ENCODE measurements at places on chromosomes 6 and 20.

DNA sequence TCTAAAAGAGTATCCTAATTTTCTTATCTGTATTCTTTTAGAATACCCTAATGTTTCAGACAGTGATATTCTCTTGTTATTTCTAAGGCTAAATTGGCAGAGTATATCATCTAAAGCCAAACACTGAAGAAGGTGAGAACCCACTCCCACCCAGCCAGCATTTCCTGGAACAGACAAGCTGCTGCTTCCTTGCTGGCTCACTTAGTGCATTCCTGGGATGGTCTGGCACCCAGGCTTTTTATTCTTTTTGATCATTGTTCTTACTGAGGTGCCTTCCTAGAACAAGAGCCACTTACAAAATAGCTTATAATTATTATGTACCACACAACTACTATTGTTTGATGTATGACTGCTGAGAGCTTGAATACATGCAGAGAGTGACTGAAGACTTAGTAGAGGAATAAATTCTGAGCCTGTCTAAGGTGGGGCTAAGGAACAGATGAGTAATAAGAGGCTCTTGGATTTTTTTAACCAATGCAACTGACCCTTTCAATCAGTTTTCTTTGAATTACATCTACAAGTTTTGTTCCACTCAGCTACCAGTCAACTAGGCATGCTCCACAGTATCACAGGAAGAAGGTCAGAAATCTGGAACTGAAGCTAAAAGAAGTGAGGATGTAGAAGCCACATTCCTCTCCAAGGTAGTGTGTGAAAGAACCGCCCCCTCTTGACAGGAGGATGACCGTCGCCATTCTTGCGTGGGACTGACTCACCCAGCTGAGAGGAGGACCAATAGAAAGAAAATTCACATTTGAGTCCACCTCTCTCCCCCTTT, 30.1 kb downstream of the PRPH2 start:
- DNase-seq = no peak

DNA sequence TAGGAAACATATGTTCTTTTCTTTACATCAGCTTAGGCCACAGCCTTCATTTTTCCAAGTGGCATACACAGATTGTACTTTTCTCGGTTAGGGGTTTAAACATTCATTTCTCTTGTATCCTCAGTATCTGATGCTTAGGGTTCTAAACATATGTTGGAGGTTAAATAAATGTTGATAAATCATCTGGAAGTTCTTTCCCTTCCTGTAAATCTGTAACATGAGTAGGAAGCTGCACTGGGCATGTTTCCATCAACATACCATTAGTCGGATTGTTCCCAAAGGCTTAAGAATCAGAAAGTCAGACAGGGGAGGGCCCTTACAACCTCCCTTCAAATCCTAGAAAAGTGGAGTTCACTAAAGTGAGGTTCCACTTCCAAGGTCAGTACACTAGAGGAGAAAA, 54.8 kb upstream of the BCLAF1 start:
- no peak for DNase-seq

DNA sequence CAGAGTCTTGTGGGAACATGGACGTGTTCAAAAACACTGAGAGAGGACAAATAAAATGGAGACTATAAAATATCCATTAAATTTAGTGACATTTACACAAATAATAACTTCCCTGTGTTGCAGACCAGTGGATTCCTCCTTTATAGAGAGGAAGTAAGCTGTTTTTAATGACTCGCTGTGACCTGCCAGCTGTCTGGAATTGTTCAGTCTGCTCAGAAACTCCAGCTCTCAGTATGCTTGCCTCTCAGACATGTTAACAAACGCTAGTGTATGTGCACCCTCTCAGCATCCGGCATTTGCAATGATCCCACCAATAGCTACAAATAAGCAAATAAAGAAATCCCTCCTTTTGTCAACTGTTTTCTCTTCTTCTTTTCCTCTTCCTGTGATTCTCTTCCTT, 158.0 kb upstream of the TCF21 start:
- DNase-seq = no peak

- DNase-seq = no peak
Measured at GRCh38 chr6:49299279-49299678, 163.8 kb downstream of the MMUT start.

DNA sequence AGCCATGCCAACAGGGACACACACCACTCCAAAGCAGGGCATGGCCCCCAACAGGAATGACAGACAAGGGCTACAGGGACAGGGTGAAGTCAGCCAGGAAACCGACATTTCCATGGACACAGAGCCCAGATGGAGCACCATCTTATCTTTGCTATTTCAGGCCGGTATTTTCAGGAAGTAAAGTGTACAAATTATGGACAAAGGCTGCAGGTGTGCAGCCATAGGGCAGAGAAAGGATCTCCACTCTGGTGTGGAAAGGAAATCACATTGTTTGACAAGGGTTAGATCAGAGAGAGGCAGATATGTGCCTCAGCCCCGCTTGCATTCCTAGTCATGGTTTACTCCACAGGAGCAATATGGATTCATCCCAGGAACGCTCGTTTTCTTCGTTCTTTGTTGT, 81.7 kb upstream of the SLC22A23 start:
- no peak for DNase-seq

- DNase-seq = no peak
Measured at GRCh38 chr20:36792422-36792821, 18.9 kb upstream of the DSN1 start.

DNA sequence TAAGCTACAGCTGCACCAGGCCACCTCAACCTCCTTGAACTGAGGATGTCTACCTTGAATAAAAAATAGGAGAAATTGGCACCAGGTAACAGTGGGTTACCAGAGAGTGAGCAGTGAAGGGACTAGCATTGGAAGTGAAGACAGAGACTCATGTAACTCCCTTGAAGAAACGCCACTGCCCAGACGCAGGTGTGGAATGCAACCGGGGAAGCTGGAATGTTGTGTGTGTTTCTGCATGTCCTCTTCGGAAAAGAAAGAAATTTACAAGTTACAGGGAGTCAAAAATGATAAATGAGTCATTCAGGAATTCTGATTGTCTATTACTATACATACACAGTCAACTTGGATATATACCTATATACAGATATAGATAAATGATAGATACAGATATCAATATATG, 514.7 kb upstream of the AGPAT4 start:
- no peak for DNase-seq

DNA sequence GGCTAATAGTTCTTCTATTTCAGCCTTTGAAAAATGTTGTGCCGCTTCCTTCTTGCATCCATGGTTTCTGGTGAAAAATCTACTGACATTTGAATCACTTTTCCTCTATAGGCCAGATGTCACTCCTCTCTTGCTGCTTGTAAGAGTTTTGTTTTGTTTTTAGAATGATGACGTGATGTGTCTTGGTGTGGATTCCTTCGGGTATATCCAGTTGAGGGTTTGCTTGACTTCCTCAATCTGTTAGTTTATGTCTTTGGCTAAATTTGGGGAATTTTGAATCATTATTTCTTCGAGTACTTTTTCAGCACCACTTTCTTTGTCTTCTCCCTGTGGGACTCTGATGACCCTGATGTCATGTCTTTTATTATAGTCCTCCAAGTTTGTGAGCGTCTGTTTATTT, 175.5 kb downstream of the MYLK4 start:
- DNase-seq = no peak

- DNase-seq = no peak
Measured at GRCh38 chr20:32442630-32443373, 84.7 kb downstream of the ASXL1 start.

DNA sequence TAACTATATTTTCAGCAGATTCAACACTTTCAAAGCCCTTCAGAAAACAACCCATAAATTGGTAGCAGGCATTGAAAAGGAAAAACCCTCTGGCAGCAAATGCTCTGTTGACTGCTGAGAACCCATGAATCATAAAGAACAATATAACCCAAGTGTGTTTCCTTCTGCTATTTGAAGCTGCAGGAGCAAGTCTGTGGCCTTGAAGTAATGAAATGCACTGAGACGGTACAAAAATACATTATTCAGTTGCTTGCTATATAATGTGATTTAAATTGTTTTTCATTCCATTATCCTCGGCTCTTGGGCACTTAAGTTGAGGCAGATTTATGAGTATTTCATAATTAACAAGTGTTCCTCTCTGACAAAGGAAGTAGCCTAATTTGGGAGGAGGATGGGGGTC, 40.6 kb upstream of the SAMD5 start:
- DNase-seq = no peak

DNA sequence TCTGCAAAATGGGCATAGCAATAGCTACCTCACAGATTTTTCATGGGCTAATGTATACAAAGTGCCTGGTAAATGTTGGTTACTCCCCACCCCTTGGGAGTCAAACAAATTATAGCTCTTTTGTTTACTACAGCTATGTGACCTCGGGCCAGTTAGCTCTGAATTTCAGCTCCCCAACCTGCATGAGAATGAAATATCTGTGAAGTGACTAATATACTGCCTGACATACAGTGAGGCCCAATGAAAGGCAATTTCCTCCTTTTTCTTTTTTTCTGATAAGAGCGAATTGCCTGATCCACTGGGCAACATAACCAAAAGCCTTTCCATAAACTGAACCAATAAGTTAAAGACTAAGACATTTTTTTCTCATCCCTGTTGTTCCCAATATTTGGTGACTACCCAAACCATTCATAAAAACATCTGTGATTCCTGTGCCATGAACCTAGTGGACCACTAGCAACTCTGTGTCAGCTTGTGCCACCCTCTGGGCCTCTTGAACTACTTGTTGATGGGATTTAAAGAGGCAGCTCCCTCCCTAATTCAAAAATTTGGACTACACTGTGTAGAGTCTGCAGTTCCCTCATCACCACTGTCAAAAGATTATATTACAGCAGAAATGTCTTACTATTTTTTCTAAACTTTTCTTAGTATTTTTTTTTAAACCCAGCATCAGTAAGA, 91.9 kb upstream of the TMEM30A start:
- DNase-seq = no peak

- DNase-seq = no peak
Measured at GRCh38 chr20:3658716-3659491, 4.3 kb downstream of the GFRA4 start.

GRCh38 chr6:26312501-26313397, 52.2 kb upstream of the BTN3A2 start:
- DNase-seq = peak; percentile 80

- no peak for DNase-seq
Measured at GRCh38 chr6:131107151-131107550, 28.1 kb upstream of the AKAP7 start.

- DNase-seq = no peak
Measured at GRCh38 chr6:149862922-149863697, 1.0 kb downstream of the LRP11 start.

GRCh38 chr6:116277124-116277523, 2.6 kb downstream of the TSPYL1 start:
- no peak for DNase-seq

- DNase-seq = no peak
Measured at GRCh38 chr20:312866-313265, 12.5 kb upstream of the SOX12 start.

DNA sequence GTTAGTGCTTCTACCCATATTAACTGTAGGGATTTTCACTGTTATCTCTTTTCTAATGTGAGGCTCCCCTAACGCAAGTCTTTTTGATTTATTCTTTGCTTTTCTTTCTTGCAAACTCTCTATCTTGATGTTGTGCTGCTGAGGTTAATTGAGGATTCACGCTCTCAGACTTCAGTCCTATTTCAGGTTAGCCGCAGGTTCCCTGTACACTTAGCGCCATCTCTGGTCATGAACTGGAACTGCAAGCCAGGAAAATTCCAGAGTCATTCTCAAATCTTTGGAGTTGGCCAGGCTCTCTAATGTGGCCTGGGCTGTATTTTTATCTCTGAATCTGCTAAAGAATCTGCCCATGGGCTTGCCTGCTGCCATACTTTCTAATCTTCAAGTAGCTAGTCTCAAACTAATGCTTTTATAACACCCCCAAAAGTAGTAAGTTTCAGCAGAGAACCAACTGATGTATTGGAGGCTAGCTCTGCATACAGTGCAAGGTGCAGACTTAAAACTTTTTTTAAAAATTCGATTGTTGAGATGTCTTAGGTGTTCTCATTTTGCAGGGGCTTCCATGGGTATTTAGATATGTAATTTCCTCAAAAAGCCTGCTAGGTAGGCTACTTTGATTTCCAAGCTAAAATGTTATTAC, 91.1 kb upstream of the OPRM1 start:
- DNase-seq = no peak

DNA sequence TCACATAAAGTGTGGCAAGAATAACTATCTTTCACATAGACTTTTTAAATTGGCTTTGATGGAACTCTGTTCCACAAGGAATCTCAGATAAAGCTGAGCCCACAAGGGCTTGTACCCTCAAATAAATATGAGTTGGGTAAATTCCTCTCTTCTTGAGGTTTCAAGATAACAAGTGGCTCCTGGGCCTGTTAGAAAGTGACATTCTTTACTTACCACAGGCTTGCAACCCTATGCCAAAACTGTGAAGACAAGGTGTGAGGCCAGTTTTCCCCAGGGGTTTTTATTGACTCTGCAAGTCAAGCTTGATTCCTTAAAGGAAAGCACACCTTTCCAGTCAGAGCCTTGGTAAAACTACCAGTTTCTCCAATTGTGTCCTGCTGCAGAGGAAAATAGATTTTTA, 664.8 kb upstream of the GJE1 start:
- no peak for DNase-seq

- DNase-seq = no peak
Measured at GRCh38 chr20:48638546-48638945, 189.3 kb downstream of the PREX1 start.

- no peak for DNase-seq
Measured at GRCh38 chr6:88764081-88764480, 199.3 kb downstream of the RNGTT start.

DNA sequence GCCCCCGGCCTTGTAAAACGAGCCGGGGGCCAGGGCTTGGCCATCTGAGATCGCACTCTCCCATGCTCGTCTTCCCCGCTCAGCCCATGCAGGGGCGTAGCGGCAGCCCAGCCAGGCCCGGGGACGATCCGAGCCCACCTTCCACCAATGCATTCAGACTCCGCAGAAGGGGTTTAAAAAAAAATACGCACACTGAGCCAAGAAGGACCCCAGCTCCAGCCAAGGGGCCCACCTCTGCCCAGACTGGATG, 320 bp downstream of the GSTA4 start:
- DNase-seq = no peak

Data from NCI-H1417 treated with DMSO at 0.1 percent for 48 hours (cell line).